ENCODE measurements at places on chromosomes 13 and 19.

DNA sequence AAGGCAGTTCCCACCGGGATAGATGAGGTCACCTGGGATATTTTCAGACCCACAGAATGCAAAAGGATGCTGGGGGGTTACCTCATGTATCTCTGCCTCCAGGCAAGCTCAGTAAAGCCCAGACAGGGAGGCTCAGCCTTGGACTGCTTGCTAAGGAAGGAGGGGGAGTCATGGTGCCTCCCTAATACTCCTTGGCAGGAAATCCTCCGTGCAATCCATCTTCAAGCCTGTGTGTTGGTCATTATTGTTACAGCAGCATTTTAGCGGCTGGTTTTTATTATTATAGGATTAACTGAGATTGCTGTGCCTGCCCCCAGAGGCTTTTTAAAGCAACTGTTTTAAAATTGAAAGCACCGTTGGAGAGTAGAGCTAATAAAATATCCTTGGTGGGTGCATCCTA lies 188.5 kb upstream of the UBL3 start:
- DNase-seq: no peak

- DNase-seq: no peak
Observed at GRCh38 chr19:44745341-44745831, 3.1 kb upstream of the BCL3 start.

DNA sequence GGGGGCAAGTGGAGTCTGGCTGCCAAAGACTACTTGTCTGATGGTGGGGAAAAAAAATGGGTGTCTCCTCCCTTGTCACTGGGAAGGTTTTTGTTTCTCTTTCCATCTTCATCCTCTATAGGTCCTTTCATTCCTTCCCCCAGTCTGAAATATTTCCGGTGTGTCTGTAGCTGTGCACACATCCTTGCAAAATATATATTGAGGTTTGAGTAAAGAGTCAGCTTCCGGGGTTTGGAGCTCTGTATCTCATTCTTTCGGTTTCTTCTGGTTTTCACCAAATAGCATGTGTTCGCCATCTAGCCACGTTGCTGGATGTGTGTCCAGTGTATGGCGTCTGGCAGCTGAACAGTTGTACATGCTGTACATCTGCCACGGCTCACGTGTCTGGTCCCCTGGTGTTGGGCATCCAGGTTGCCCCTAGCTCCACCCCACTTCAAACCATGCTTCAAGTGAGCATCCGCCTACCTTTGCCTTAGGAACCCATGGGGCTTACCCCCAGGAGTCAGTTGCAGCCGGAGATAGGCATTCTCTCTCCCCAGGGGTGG lies 142.2 kb downstream of the SIPA1L3 start:
- DNase-seq: peak; percentile 71

DNA sequence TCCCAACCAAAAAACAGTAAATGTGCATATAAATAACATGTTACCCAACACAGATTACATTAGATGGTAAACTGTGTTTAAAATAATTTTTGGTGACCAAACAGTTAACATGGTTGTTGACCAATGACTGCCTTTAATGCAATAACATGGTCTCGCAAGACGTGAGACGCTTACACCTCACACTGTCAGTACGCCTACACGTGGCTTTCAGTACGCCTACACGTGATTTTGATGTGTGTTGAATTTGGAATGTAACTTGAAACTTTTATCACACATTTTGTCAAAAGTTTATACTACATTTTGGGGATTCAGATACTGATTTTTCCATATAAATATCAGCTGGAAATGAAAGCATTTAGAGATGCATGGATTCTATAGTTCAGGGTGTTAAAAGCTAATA lies 32.0 kb downstream of the SLC7A9 start:
- no peak for DNase-seq

GRCh38 chr13:76864259-76864658 lies 21.9 kb downstream of the KCTD12 start:
- DNase-seq: no peak

DNA sequence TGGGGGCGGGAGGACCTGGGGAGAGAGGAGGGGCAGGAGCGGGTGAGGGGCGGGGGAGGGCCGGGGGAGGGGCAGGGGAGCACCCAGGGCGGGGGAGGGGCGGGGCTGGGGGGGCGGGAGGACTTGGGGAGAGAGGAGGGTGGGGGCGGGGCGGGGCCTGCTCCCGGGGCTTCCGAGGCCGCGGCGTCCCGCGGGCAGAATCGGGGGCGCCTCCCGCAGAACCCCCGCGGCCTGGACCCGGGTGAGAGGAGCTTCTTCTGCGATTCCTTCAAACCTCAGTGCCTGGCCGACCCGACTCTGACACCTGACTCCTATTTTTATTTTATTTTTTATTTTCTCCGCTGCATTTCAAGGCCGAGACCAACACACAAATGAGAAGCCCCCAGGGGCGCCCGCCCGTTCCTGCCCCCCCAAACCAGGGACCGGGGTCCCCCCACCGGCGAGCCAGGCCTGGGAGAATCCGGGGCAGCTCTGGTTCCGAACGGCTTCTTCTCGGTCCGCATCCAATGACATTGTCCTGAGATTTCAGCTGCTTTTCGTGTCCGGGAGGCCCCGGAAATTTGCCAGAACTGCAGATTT lies 470 bp upstream of the GRTP1 start:
- no peak for DNase-seq

DNA sequence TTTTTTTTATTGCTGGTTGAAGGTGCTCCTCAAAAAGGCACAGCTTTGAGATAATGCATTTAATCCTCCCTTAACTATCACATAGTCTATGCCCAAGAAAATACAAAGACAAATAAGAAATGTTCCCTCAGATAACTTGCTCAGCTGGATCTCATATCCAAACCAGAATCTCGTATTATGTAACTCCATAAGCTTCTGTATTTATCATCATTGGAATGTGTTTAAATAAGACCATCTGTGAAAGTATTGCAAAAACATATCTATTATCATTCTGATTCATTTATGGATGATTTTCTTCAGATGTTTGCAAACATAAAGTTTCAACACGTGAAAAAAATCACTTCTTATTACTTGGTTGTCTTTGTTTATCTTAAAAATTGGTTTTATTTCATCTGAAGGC lies 190.9 kb downstream of the IRS2 start:
- DNase-seq: no peak

DNA sequence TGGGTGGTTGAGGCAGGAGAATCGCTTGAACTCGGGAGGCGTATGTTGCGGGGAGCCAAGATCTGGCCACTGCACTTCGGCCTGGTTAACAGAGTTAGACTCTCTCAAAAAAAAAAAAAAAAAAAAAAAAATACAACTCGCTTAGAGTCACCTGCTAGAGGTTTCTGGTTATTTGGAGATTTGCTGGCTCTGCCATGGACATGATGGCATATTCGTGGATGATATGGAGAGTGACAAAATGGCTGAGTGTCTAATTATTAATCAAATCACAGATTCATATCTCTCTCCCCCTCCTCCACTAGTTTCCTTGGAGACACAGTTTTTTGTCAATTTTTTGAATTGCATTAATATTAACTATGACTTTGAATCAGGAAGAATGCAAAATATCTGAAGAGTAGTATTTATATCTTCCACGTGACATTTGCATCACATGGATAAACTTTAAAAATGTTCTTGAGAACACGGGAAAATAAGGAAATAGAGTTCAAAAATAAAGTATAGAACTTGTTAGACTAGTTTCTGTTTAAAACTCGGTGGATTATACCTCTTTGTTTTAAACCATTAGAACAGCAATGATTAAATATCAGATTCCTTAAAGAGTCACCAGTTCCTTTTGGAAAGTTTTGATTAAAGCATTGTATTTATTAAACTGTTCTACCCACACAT lies 47.8 kb downstream of the KLF5 start:
- DNase-seq: no peak

DNA sequence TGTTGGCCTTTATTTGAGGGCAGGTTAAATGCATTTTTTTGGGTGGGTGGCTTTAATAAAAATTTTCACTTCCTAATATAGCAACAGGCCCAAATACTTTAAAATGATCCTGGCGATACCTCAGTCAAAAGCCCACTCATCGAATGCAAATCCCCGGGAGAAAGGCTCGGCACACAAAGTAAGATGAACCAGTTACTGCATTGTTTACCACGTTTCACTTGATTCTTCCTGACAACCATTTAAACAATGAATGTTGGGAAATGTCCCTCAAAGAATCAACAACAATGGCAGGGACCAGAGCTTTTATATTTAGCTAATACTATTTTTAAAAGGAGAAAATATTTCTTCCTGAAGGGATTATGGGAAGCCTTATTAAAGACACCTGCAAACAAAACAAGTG lies 187.7 kb downstream of the ABCC4 start:
- no peak for DNase-seq

DNA sequence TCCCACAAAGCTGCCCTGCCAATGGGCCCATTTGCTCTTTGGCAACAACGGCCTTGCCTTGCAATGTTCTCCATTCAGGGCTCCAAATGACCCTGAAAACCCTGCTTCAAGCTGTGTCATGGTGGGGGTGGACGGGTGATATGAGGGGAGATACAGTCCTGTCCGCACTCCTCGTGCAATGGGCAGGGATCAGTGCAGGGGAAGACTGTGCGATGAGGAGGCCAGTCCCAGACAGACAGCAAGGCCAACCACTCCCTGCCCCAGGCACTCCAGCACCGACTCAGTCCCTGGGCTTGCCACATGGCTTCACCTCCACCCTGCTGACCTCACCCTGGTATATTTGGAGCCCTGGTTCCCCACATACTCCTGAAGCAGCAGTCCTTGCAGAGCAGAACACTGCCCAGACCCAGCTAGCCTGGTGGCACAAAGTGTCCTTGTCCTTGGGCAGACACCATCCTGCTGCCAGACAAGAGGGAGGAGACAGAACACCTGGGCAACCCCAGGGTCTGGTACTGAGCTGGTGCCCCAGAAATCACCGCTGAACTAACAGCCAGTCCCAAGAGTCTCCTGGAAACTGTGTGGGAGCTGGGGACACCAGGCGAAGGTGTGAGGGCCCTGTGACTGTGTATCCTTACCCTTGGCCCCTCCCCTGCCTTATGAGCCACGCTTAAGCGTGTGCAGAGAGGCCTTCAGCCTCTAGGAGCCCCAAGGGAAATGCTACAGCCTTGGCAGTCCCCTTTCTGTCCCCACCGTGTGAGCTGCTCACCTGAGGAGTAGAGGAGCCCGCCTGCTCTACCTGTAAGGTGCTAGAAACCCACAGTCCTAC lies 9.1 kb upstream of the SLC35E1 start:
- no peak for DNase-seq

- no peak for DNase-seq
Observed at GRCh38 chr19:12092956-12093355, 28.4 kb downstream of the ZNF844 start.

DNA sequence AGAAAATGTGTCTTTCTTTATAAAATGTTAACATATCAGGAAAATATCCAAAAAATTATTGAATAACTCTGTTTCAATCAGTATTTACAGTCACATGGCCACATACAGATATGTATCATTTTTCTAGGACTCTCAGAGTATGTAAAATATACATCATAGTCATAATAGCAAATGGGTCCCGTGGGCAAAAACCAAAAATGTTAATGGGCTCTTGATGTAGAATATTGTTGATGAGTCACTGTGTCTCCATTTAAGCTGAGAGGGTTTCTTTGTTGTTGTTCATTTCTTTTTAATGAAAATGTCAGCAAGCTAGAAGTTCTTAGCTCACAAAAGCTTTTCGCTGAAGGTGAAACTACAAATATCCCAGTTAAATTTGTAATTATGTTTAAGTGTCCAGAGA lies 1713.1 kb upstream of the PCDH20 start:
- DNase-seq: no peak

- no peak for DNase-seq
Observed at GRCh38 chr19:46192992-46193650, 36.4 kb upstream of the IGFL1 start.

- no peak for DNase-seq
Observed at GRCh38 chr13:32142115-32142514, 110.5 kb downstream of the FRY start.

DNA sequence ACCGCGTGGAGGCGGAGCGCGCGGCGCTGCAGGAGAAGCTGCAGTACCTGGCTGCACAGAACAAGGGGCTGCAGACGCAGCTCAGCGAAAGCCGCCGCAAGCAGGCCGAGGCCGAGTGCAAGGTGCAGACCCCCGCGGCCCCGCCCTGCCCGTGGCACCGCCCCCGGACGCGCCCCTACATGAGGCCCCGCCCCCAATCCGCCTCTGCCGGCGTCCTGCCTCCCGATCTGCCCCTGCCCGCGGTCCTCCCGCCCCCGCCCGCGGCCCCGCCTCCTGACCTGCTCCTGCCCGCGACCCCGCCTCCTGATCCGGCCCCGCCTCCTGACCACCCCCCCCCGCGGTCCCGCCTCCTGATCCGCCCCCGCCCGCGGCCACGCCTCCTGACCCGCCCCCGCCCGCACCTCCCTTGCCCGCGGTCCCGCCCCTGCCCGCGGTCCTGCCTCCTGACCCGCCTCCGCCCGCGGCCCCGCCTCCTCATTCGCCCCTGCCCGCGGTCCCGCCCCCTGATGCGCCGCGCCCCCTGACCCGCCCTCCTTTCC lies 11.7 kb downstream of the PRR36 start:
- peak; percentile 75 for DNase-seq

- no peak for DNase-seq
Observed at GRCh38 chr13:110618167-110618566, 2.8 kb downstream of the NAXD start.

GRCh38 chr13:106681536-106681935 lies 113.6 kb upstream of the ARGLU1 start:
- DNase-seq: no peak

GRCh38 chr19:10190026-10190425 lies 4.7 kb downstream of the DNMT1 start:
- no peak for DNase-seq

DNA sequence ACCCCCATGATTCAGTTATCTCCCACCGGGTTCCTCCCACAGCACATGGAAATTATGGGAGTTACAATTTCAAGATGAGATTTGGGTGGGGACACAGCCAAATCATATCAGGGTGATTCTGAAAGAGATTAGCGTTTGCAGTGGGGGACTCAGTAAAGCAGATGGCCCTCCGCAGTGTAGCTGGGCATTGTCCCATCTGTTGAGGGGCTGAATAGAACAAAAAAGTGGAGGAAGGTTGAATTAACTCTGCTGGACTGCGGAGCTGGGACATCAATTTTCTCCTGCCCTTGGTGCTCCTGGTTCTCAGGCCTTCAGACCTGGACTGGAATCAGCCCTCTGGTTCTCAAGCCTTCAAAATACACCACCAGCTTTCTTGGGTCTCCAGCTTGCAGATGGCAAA lies 55.2 kb upstream of the CACNA1A start:
- DNase-seq: no peak

GRCh38 chr13:29538652-29539040 lies 56.8 kb downstream of the SLC7A1 start:
- no peak for DNase-seq

- DNase-seq: no peak
Observed at GRCh38 chr13:65937251-65937650, 1292.9 kb downstream of the PCDH9 start.

GRCh38 chr13:98420554-98421175 lies 156.2 kb downstream of the STK24 start:
- no peak for DNase-seq
